H4 (cell line): ENCODE measurements at places on chromosomes 11 and 22. TPM values are rescaled to one million over a fixed set of nuclear protein-coding genes. Genes with fewer than 3 reads are reported as not detected.

ZNF215 gene
- 10.7 TPM in 2 replicates for total RNA-seq

MUC5AC gene
- not detected in 2 replicates for total RNA-seq

TMEM132A gene
- total RNA-seq, result 28.6 and 39.0 TPM in 2 replicates

ANKK1 gene
- total RNA-seq, result 0.06 TPM in 1 of 2 replicates, not detected in the other

SAA4 gene
- total RNA-seq, result not detected in 2 replicates
